CD4-positive, alpha-beta T cell treated with Interleukin-21 for 1 hour (primary cell): ENCODE measurements at places on chromosomes 11 and 22.
A peak's percentile ranks its signal among the peaks of the same experiment; 100 is the strongest.

GRCh38 chr11:35166369-35167360, 27.7 kb downstream of the CD44 start:
- peak; percentile 65 for DNase-seq

DNA sequence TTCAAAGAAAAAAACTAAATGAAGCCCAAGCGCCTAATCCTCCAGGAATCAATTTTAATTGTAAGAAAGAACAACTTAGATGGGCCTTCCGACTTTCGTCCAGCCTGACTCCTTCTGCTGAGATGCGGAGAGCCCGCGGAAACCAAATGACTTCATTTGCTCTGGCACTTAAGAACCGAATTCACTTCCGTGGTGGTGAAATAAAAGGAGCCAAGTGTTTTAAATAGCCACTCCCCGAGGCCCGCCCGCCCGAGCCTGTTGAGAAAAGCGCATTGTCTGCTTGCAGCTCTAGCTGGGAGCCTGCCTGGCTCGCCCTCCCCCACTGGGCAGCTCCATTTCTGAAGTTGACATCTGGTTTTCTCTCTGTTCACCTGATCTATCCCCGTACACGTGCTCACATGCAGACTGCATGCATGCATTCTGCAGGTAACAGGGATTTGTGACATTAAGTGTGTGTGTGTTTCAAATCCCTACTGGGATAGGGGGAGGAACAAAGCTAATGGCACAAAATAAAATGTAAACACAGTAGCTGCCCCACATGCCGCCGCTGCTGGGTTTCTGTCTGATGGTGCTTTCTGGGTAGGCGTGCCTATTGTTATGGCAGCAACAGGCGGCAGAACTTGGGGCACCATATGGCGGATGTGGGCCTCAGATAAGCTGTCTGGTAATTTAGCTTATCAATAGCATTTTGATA, 6.2 kb downstream of the TEAD1 start:
- no peak for DNase-seq

- no peak for DNase-seq
Observed at GRCh38 chr22:17810570-17811116, 36.4 kb upstream of the BID start.

GRCh38 chr11:57349491-57350274, 11.5 kb downstream of the P2RX3 start:
- DNase-seq, result peak; percentile 55

DNA sequence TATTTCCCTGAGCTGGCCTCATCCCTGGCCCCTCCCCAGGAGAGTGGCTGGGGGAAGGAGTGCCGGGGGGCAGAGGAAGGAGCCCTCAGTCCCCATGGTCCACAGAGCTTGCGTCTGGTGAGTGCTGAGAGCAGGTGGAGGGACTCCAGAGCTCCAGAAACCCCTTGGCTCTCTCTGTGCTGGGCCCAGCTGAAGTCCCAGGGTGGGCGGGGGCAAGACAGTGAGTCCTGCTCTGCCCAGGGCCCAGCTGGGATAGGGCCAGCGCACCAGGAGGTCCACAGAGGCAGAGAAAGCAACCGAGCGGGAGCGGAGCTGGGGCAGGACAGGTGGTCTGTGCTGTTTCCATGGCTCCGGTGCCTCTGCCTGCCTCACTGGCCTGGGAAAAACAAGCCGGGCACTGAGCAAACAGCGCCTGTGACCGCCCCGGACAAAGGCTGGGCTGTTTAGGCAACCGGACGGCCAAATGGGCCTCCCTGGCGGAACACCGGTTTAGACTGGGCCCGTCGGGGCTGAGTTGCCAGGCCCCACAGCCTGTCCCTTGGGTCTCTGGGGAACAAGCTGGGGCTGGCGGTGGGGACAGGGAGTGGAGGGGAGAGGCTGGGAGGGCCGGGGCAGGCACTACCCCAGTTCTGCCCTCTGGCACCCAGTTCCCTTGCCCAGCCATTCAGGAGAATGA, 34.1 kb upstream of the WNT7B start:
- DNase-seq, result no peak

DNA sequence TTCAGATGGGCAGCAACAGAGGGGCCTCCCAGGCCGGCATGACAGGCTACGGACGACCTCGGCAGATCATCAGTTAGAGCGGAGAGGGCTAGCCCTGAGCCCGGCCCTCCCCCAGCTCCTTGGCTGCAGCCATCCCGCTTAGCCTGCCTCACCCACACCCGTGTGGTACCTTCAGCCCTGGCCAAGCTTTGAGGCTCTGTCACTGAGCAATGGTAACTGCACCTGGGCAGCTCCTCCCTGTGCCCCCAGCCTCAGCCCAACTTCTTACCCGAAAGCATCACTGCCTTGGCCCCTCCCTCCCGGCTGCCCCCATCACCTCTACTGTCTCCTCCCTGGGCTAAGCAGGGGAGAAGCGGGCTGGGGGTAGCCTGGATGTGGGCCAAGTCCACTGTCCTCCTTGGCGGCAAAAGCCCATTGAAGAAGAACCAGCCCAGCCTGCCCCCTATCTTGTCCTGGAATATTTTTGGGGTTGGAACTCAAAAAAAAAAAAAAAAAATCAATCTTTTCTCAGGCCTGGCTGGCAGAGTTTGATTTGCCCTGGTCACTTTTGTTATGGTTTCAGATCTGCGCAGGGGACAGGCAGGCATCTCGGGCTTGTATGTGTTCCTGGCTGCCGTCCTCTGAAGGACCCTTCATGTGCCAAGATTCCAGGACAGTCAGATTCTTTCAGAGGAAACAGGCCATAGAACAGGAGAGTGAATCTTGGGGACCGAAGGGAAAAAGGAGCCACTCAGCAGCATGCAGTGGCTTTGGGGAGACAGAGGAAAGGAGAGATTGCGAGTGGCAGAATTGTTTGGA, 5.3 kb downstream of the TAGLN start:
- DNase-seq, result no peak

- no peak for DNase-seq
Observed at GRCh38 chr22:27011133-27011532, 353.7 kb downstream of the MIAT start.

GRCh38 chr22:35099883-35100282, 33.9 kb downstream of the ISX start:
- no peak for DNase-seq

GRCh38 chr11:115660030-115660805, 156.0 kb upstream of the CADM1 start:
- no peak for DNase-seq

DNA sequence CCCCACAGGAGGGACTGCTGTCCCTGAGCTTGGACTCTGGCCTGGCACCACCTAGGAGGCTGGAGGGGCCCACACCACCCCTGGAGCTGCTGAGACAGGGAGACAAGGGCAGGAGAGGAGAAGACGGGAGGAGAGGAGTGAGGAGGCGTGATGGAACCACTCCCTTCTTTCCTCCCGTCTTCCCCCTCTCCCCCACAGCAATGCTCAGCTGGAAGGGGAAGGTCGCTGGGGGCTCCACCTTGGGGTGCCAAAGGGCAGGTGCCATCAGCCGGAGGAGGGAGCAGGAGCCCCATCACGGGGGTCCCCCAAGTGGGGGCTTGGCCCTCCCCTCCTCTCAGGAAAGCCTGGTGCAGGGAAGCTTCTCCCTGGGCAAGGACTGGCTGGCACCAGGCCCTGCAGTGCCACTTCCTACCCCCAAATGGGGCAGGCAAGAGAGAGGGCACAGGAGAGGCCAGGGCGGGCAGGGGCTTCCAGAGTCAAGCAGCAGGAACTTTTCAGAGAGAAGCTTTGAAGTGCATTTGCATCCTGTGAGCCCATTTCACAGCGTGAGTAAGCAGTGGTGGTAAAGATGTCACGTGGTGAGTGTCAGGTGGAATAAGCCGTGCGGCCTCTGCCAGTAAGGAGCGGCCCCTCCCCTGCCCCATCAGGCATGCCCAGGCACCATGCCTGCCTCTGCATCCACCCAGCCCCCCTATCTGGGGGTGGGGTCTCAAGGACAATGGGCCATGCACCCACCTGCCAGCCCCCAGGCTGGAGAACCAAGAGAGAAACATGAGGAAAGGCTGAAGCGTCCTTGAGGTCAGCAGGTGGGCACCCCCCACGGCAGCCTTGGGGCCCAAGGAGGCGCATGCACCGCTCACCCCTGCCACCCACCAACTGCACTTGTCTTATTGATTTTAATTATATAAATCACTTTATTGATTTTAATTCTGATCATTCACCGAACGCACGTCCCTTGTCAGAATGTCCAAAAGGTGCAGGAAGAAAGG, 4.9 kb downstream of the IGF2 start:
- no peak for DNase-seq

GRCh38 chr11:91804042-91804441, 420.6 kb upstream of the FAT3 start:
- DNase-seq, result no peak

DNA sequence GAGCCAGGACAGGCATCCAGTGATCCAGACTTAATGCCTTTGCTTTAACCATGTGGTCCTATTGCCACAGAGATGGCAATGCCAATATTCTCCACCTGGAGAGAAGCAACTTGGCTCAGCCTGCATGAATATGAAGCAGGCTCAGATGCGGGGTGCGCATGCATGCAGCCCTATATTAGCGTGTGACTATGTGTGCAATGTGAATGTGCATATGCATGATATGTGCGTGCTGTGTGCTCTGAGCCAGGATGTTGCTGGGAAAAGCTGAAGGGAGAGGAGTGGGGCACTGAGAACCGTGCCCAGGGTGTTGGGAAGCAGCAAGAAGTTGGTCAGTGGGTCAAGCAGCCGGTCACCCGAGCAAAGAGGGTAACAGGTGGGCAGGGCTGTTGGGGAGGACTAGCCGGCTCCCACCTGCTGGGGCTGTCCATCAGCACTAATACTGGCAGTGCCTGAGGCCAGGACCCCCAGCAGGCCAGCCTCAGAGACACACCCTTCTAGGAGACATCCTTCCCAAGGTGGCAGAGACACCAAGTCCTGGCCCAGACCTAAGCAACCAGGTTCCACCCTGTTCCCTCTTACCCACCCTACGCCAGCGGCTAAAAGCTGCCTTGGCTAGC, 24.8 kb upstream of the MYOD1 start:
- DNase-seq, result no peak
